Hair follicle dermal papilla cell (primary cell): ENCODE measurements at places on chromosomes 1 and 21. TPM values are rescaled to one million over a fixed set of nuclear protein-coding genes. Genes with fewer than 3 reads are reported as not detected.

OR2T6 gene
- total RNA-seq: not detected in 2 replicates

S100A7 gene
- not detected in 2 replicates for total RNA-seq

DUSP10 gene
- total RNA-seq: 24.3 and 33.9 TPM in 2 replicates

KRTAP19-8 gene
- total RNA-seq: not detected in 2 replicates

SPRR3 gene
- not detected in 2 replicates for total RNA-seq

TMEM52 gene
- total RNA-seq: 0.61 and 0.65 TPM in 2 replicates

UBL4B gene
- 2.3 and 7.5 TPM in 2 replicates for total RNA-seq

SPRR2E gene
- not detected in 2 replicates for total RNA-seq

SPATA45 gene
- not detected in 2 replicates for total RNA-seq

TMOD4 gene
- total RNA-seq: 0.81 and 1.6 TPM in 2 replicates

LCE2B gene
- total RNA-seq: not detected in 2 replicates

PRRX1 gene
- 1,001 and 1,266 TPM in 2 replicates for total RNA-seq

VHLL gene
- not detected in 2 replicates for total RNA-seq

FAM72C gene
- total RNA-seq: 0.24 and 0.32 TPM in 2 replicates

GPR25 gene
- not detected in 2 replicates for total RNA-seq

C1orf87 gene
- total RNA-seq: 0.24 and 0.32 TPM in 2 replicates

OR2L3 gene
- total RNA-seq: 0.16 TPM in 1 of 2 replicates, not detected in the other

SNX7 gene
- total RNA-seq: 67.3 and 85.6 TPM in 2 replicates

FCRL6 gene
- not detected in 2 replicates for total RNA-seq

LCK gene
- total RNA-seq: not detected in 2 replicates

APOBEC4 gene
- not detected in 2 replicates for total RNA-seq

KPRP gene
- total RNA-seq: not detected in 2 replicates

ITLN1 gene
- total RNA-seq: not detected in 2 replicates

SAMSN1 gene
- not detected in 2 replicates for total RNA-seq

RNU1-2 gene
- total RNA-seq: under 0.01 TPM in 2 replicates

TFF2 gene
- total RNA-seq: not detected in 2 replicates

GBP7 gene
- not detected in 2 replicates for total RNA-seq

NCF2 gene
- total RNA-seq: not detected in 2 replicates

C4BPB gene
- total RNA-seq: 0.24 and 0.32 TPM in 2 replicates

KRTAP19-3 gene
- not detected in 2 replicates for total RNA-seq

KRTAP7-1 gene
- total RNA-seq: not detected in 2 replicates

ANKRD34A gene
- 1.3 and 1.6 TPM in 2 replicates for total RNA-seq

FHAD1 gene
- total RNA-seq: 11.1 and 14.9 TPM in 2 replicates

LCE2C gene
- not detected in 2 replicates for total RNA-seq

H3-3A gene
- 85.8 and 101 TPM in 2 replicates for total RNA-seq

PRAMEF25 gene
- total RNA-seq: not detected in 2 replicates

LRRC71 gene
- under 0.01 TPM in 1 of 2 replicates, not detected in the other for total RNA-seq

SLC35E2B gene
- 50.2 and 65.4 TPM in 2 replicates for total RNA-seq

GPR157 gene
- 3.1 and 6.9 TPM in 2 replicates for total RNA-seq

KRTAP19-4 gene
- not detected in 2 replicates for total RNA-seq

C1orf141 gene
- total RNA-seq: not detected in 2 replicates

OR2M3 gene
- under 0.01 and 0.12 TPM in 2 replicates for total RNA-seq

BTBD8 gene
- 5.3 and 6.3 TPM in 2 replicates for total RNA-seq

SELE gene
- not detected in 2 replicates for total RNA-seq

PLA2G2C gene
- total RNA-seq: not detected in 2 replicates

HAO2 gene
- total RNA-seq: under 0.01 TPM in 1 of 2 replicates, not detected in the other

TRIM45 gene
- 1.2 and 2.1 TPM in 2 replicates for total RNA-seq

ZNF648 gene
- total RNA-seq: not detected in 2 replicates

LRRC38 gene
- total RNA-seq: under 0.01 TPM in 1 of 2 replicates, not detected in the other

NBPF14 gene
- 52.9 and 60.0 TPM in 2 replicates for total RNA-seq

CD2 gene
- not detected in 2 replicates for total RNA-seq

AIRE gene
- not detected in 2 replicates for total RNA-seq

LHX8 gene
- total RNA-seq: 0.49 TPM in 1 of 2 replicates, not detected in the other

FCRL2 gene
- total RNA-seq: not detected in 2 replicates

TNFRSF9 gene
- not detected in 2 replicates for total RNA-seq
